H7 (cell line): ENCODE measurements at places on chromosomes 12 and 14. TPM values are rescaled to one million over a fixed set of nuclear protein-coding genes. Genes with fewer than 3 reads are reported as not detected.

SPTB gene
- total RNA-seq, result 0.17 and 0.22 TPM in 2 replicates

CCDC197 gene
- not detected in 2 replicates for total RNA-seq

GRCh38 chr12:109680264-109681005, 33.2 kb upstream of the FAM222A start:
- DNase-seq, result no peak

DNA sequence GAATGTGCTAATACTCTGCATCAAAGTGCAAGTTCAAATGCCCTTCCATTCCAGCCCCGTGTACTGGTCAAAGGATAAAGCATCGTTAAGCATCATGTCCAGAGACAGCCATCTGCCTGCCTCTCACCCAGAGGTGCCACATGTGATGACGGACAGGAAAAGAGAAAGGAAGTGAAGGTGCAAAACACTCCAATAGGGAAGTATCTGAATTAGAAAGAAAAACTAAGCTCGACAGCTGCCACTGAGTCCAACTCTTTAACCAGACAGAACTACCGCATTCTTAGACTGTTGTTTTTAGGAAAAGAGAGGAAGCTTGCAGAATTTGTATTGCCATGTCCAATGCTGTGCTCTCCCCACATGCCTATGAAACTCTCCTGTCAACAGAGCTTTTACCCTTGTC, 465.0 kb upstream of the SOX5 start:
- DNase-seq, result no peak

- no peak for DNase-seq
Observed at GRCh38 chr12:74539765-74540526, 2.3 kb downstream of the ATXN7L3B start.

- no peak for DNase-seq
Observed at GRCh38 chr12:20443792-20444191, 75.5 kb downstream of the PDE3A start.

DNA sequence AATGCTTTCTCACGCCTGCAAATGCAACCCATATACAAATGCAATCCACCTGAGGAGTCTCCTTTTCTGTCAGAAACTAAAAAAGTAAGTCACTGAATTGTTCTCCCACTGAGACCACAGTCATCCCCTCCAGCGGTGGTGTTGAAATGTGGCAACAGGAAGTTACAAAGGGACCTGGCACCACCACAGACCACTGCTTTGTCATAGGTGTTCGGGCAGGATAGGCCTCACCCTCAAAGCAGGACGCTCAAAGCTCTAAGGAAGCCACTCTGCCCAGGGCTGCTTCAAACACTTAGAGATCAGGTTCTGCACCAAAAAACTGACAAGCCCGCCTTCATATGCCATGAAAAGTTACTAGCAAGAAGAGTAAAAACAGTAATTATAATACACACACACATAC, 11.3 kb downstream of the PHLDA1 start:
- DNase-seq, result no peak

ADAM21 gene
- 0.03 TPM in 1 of 2 replicates, not detected in the other for total RNA-seq

DNA sequence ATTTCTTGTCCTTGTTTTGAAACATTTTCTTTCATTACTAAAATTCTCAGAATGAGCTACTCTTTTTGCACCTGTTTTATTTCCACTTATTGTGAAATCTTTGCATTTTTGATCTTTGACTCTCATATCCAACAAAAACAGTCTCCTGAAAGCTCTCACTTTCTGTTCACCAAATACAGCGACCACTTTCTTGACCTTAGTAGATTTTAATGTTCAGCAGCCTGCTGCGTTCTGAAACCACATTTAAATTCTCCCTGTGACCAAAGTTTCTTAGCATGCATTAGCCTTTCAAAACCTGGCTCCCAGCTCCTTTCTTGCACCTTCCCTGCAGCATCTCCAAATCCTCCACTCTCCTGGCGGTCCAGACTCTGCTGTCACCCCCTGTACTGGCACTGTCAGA, 404.4 kb upstream of the PDE3A start:
- no peak for DNase-seq

DNA sequence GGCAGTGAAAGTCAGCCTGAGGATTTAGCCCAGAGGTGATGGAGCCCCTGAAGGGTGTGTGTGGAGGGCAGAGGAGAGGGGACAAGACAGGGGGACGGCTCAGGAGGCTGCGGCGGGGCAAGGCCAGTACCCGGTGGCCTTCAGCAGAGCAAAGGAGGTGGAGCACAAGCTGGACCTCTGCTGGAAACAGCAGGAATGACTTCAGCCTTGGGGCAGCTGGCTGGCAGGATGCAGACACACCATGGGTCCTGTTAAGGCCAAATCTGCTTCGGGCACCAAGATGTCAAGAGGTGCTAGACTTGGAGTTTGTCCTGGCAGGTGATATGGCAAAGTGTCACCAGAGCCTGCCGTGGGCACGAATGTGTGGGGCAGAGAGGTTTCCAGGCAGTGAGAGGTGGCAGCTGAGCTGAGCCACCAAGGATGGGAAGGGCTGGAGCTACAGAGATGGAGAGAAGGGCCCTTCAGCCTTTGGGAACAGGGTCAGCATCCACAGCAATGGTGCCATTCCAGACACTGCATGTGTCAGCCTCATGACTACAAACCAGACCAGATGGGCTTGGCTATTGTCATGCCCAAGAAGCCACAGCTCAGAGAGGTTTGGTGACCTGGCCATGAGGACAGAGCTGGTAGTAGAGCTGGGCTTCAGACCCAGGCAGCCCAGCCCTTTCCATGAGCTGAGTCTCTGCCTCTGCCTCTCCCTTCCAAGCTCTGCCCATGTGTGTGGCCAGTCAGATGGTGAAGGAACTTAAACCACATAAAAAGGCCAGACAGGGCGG, 91.9 kb downstream of the LGMN start:
- DNase-seq, result no peak

TMPRSS12 gene
- not detected in 2 replicates for total RNA-seq

DNA sequence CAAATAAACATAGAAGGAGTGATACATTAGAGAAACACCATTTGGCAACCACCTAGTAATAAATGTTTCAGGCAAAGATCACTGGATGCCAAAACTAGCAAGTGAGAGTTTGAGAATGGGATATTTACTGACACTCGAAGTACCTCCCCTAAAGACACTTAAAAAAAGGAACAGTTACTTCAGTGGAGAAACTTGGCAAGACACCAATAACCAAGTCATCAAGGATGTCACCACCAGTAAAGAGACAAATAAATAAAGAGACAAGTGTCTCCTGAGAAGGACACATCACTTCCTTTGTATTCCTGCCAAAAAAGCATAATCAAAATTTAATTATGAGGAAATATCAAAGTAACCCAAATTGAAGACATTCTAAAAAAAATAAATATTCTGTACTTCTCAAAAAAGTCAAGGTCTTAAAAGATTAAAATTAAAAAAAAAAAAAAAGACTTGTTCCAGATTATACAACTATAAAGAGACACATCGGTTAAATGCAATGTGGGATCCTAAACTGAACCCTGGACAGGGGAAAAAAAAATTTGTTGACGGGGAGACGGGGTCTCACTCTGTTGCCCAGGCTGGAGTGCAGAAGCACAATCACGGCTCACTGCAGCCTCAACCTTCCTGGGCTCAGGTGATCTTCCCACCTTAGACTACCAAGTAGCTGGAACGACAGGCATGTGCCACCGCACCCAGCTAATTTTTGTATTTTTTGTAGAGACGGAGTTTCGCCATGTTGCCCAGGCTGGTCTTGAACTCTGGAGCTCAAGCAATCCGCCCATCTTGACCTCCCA, 26.4 kb downstream of the TM7SF3 start:
- no peak for DNase-seq

AQP2 gene
- not detected in 2 replicates for total RNA-seq

DNA sequence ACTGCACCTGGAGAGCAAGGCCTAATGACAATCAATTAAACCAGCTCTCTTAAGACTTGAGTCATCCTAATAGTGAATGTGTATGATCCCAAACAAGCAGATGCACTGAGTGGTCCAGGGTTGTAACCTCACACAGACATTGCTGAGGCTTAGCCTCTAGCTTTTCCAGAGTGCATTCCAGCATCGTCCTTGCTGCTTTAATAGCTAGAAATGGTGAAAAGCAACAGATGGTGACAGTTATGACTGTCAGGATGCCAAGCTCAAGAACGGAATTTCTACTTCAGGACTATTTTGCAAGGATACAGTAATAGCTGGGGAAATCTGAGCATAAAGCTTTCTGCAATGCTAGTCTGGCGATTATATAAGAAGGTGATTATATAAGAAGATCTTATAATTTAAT, 34.6 kb downstream of the PTPRR start:
- DNase-seq, result no peak

NAA30 gene
- 17.7 TPM in 2 replicates for total RNA-seq

NTF3 gene
- total RNA-seq, result 0.90 and 0.92 TPM in 2 replicates

ERBB3 gene
- total RNA-seq, result 32.4 and 39.8 TPM in 2 replicates

NEMP1 gene
- 22.6 and 30.6 TPM in 2 replicates for total RNA-seq

- DNase-seq, result no peak
Observed at GRCh38 chr12:39224971-39225370, 217.9 kb downstream of the KIF21A start.

DNA sequence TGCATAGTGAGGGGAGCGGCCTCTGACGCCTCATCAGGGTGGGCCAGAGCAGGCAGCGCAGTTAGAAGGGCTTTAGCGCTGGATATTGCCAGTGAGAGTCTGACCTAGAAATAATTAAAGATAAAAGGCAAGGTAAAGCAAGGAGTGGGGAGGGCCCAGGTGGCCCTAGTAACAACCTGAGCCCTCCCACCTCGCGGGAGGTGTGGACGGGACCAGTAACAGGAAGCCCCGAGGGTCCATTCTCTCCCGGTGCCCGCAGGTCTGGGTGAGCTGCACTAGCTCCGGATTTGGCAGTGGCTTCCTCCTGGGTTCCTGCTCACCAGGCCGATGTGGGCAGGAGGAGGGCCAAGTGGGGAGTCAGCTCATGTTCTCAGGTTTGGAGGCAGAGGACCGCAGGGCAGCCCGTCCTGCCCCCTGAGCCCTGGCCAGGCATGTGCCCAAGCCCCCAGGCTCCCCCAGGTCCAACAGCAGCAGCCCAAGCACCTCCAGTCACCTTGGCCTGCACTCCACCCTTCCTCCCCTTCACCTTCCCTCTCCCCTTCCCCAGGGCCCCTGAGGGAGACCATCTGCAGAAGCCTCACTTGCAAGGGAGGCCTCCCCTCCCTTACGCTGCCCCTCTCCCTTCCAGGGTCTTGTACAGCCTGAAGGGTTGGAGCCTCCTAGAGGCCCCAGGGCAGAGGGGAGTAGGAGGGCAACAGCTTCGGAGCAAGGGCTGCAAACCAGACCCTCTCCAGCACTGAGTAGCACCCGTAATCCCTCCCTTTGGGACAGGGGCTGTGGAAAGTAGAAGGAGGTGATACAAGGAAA, 144.3 kb upstream of the FKBP4 start:
- DNase-seq, result no peak

CIROP gene
- total RNA-seq, result 0.42 TPM in 1 of 2 replicates, not detected in the other

DNA sequence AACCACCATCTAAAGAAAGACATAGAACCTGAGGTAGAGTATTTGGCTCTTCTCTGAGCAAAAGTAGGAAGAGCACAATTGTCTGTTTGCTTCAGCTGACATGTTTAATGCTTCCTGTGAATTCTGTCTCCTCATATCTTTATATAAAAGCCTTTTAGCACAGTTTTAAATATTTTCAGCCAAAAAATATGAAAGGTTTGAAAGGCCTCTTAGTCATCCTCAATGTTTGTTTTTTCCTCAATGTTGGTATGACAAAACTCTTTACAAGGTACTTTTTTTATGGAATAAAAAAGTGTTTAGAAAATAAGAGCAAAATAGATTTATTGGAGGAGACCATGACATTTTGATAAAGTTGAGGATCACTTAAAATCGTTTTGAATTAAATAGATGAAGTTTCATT, 360.9 kb downstream of the NAV3 start:
- DNase-seq, result no peak

STK38L gene
- total RNA-seq, result 18.0 and 20.5 TPM in 2 replicates

DNA sequence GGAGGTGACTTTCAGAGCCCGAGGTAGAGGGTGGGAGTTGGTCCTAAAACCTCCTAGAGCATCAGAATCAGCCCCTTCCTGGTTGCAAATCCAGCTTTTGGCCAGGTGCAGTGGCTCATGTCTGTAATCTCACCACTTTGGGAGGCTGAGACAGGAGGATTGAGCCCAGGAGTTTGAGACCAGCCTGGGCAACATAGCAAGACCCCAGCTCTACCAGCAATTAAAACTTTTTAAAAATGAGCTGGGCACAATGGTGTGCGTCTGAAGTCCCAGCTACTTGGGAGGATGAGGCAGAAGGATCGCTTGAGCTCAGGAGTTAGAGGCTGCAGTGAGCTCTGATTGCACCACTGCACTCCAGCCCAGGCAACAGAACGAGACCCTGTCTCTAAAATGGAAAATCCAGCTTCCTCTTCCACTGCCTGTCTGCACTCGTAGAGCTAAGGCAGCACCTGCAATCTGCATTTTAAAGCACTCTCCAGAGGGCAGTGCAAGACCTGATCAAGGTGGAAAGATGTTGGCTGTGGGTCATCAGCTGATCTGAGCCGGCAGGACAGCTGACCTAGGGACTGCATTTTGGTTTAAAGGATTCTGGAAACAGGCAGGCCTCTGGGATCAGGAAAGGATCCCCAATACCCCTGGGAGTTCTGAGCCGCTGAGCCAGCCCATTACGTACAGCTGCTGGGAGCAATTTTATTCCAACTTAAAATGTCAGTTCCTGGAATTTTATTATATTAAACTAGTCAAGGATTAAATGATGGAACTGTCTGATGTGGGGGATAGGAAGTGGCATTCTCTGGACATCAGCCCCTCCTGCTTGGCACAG, 1.8 kb upstream of the TESC start:
- DNase-seq, result peak; percentile 57

DNA sequence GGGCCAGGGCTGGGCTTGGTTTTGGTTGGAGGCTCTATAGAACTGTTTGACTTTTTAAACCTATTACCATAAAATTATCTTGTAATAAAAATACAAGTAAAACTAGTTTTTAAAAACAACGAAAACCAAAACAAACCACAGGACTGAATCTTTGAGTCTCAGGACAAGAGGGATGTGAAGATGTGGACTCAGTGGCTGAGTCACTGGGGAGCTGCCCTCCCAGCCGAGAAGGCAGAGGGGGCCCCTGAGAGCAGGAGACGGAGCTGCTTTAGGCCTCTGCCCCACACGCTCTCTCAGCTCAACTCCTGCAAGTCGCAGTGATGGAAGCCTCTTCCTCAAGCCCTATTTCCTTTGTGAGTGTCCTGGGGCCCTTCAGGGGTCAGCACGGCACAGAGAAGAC, 59.0 kb downstream of the CDC42BPB start:
- DNase-seq, result no peak

DNA sequence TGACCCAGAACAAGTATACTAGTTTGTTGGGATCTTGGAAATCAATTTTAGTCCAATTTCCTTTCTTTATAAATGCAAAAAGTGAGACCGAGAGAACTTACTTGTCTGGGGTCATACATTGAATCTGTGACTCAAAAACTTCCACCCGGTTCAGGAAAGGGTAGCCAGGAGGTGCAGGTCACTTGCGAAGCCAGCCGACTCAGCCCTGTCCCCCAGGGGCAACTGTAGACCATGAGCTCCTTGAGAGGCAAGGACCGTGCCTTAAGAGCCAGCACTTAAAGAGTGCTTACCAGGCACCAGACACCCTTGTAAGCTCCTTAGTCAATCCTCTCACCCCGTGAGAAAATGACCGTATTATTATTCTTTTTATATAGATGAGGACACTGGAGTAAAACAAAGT, 505 bp upstream of the BCDIN3D start:
- no peak for DNase-seq

KRT77 gene
- total RNA-seq, result not detected in 2 replicates
